ENCODE measurements at places on chromosomes 7 and 10.

DNA sequence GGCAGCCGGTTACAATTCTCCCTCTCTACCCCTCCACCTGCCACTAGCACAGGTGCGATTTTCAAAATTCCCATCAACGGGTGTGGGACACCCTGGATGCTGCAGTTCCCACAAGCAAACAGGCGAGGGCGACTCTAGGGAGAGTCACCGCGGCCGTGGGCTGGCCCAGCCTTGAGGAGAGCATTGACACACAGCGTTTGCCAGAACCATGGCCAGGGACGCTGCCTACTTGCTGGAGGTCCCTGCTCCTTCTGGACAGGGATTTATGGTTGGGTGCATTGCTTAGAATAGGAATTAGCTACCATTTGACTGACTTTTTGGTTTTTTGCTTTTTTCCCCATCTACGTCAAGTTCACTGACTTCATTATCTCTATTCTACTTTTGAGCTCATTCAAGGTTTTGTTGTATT is 19.0 kb upstream of the CLDN4 start:
- no peak for DNase-seq

- DNase-seq, result no peak
These were observed 2.5 kb upstream of the LAMB4 start for GRCh38 chr7:108132551-108133265.

- no peak for DNase-seq
These were observed 69.0 kb downstream of the AHR start for GRCh38 chr7:17367502-17367901.

DNA sequence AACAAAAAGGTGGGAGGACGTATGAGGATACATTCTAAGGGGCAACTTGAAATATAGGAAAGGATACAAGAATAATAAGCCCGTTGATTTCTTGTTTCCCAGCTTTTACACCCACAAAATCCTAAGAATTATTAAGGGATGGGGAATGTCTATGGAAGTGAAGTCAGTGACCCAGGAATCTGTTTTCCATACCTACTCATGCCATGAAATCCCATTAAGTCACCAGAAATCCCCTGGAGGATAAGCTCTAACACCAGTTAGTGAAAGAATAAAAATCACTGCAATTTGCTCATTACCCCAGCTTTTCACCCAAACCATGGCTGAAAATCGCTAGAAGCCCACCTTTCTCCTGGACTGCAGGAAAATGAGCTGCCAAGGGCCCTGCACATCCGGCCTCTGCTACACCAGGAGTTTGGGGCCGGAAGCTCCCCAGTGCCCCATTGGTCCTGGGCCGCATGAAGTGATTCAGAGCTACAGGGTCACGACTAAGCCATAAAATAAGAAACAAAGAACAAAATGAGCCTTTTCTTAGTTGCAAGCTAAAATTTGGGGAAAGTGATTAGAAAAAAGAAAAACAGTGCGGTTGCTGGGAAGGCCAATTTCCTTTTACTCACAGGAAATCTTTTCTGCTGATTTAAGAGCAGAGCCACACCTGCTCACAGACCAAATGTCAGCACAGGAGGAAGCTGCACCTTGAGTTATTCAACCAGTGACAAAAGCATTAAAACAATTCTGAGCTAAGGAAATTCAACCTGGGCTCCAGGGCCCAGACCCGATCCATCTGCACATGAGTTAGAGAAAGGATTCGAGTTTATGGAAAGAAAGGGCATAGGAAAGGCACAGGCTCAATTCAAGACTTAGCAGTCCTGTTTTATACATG is 40.3 kb downstream of the HIPK2 start:
- DNase-seq, result no peak

GRCh38 chr7:133681529-133681928 is 428.7 kb downstream of the EXOC4 start:
- no peak for DNase-seq

- DNase-seq, result no peak
These were observed 77.4 kb downstream of the LRMDA start for GRCh38 chr10:75508814-75509306.

- DNase-seq, result no peak
These were observed 35.5 kb downstream of the TMEM270 start for GRCh38 chr7:73896454-73896853.

- DNase-seq, result no peak
These were observed 51.9 kb upstream of the SKAP2 start for GRCh38 chr7:26916336-26916735.

GRCh38 chr7:136654406-136654805 is 214.0 kb upstream of the CHRM2 start:
- DNase-seq, result no peak
